NCI-H1436 treated with DMSO at 0.1 percent for 48 hours (cell line): ENCODE measurements at places on chromosomes 2 and 18.

DNA sequence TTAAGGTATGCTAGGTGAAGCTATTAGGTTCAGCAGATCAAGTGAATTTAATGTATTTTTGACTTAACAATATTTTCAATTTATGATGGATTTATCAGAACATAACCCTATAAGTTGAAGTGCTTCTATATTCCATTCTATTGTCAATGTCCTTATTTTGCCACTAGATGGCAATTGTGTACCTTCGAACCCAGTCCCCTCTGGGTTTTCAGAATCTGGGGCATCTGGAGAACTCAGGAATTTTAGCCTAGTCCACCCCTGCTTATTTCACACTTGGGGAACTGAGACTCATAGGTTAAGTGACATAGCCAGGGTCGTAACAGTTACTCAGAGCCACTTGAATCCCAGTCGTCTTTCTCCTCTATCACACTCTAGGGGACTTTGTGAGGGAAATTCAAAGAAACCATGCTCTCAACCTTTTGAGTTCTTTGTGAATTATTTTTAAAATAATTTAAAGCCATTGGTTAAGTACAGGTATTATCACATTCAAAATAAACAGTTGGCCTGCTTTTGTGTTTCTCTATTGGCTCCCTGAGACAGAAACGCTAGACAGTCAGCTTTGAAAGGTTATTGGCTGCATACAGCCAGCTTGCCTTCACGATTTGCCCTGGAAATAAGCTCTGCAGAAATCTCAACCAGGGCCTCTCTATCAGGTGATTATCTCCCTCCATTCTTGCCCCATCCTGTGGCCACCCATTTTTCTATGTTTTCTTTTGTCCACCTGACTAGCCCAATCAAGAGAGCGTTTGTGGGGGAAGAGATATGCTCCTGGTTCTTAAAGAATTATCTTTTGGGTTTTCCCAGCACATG, 145.0 kb downstream of the TTC27 start:
- no peak for DNase-seq

DNA sequence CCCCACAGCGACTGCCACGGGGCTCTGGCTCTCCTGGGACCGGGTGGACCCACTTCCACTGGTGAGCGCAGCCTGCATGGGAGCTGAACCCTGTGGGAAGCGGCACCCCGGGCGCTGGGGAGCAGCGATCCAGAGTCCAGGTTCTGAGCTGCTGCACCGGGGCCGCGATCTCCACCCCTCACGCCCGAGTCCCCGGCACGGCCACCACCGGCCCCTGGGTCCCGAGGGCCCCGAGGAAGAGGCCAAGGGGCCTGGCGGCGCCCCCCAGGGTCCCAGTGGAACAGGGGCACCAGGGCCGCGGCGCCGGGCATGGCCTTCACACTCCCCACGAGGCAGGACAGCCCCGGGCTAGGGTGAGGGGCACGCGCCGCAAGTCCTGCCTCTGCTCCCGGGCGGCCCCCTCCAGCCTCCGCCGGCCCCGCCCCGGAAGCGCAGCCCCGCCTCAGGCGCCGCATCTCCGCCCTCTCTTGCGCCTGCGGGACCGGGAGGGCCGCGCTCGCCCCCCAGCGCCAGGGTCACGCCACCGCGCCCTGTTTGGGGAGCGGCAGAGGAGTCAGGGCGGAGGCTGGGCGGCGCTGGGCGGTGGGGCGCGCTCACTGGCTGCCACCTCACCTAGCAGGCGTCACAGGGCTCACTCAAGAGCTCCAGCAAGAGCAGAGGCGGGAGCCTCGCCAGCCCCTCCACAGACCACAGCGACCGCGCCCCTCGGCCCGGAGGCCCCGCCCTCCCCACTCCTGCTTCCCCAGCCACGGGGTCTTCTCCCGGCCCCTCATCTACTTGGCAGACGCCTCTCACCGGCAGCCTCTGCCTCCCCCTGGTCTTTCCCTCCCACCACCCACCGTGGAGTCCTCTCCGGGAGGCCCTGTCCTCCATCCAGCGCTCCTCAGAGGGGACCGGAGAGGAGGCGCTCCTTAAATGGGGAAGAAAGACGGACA, 26.8 kb downstream of the THAP4 start:
- DNase-seq: peak; percentile 68

DNA sequence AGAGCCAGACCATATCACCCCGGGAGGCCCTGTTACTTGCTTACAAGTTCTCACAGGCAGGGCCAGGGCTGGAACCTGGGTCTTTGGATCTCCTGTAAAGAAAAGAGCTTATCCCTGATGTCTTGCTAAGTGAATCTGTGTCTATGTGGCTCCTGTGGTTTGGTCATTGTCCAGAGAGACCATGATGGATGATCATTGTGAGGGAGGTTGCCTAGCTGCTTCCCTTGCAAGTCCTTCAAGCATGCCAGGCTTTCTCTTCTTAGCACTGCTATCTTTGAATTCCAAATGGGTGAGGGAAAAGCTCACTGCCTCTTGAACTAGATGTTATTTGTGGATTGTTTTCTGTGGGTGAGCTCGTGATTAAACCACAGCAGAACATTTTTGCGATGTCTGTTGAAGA, 151.6 kb downstream of the FSHR start:
- no peak for DNase-seq

DNA sequence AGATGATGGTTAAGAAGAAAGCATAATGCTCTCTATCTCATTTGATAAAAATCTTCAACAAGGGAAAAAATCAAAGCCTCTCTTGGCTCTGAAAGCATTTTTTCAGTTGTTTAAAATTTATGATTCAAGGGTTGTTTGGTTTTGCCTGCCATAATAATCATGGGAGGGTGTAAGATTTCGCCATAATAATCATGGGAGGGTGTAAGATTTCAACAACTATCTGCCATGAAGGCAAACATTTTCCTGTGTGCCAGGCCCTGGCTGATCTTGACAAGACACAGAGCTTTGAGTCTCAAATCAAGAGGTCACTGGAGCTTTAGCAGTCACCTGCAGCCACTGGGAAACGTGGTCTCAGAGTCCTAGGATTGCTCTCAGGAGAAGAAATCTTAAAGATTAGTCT, 175.1 kb upstream of the PIEZO2 start:
- DNase-seq: no peak

DNA sequence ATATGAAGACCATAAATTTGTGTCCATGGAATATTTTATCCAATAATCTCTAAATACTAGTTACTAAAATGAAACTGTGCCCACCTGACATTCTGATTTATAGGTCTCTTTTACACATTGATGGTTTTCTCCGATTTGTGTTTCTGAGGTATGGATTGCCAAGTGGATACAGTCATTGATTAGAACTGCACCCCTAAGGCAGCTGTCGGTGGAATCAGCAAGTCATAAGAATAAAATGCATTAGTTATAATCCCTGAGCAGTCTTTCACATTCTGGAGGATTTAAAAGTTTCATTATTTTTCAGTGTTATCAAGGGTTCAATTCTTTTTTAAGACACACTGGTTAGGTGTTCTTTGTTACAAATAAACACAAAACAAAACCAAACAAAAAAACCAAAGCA, 6.0 kb downstream of the CAVIN2 start:
- DNase-seq: no peak

DNA sequence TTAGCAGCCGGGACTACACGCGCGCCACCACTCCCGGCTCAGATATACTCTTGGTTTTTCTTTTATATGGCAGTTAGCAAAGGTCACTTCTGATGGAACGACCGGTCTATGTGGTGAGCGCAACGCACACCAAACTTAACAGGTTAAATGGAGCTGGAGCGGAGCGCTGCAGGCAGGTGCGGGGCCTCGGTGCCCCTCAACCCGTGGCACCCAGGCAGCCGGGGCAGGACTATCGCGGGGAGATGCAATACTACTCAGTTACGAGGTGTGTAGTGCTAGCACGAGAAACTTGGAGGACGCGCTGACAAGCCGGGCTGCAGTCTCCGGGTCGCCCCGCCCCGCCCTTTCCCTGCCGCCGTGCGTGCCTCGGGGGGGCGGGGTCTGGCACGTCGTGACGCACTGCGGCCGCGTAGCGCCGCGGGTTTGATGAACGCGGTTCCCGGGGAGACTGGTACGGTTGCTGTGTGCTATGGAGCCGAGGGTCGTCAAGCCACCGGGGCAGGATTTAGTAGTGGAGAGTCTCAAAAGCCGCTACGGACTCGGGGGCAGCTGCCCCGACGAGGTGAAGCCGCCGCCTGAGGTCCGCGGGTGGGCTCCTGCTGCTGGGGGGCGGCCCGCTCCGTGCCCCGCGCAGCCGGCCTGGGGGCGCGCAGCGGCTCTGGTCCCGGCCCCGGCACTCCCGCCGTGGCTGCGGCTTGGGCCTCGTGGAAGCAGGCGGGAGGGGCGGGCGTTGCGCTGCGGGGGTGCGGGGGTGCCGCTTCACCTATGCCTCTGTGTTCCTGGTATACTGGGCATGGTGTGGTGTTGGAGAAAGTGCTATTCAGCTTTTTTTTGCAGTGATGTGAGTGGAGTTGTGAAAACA, at the start of gene CCDC138:
TSS of gene CCDC138 (plus strand) at position 418 of the 862 bp plus-strand sequence. CDS start at position 470, 52 bp downstream.
- DNase-seq: peak; percentile 41

DNA sequence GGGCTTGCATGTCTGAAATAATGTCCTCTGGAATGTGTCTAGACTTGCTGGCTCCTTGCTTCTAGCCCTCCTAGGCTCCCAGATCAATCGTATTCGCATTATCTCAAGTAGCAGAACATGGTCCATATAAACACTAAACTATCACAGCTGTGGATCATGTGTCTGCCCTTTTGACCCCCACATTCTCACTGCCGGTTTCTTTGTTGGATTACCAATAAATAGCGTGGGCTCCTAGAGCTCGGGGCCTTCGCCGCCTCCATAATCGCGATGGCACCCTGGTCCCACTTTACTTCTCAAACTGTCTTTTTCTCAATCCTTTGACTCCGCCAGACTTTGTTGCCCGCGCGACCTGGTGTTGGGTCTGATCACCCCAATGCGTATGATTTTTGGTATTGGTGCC, 6.3 kb upstream of the SCYGR8 start:
- DNase-seq: no peak

GRCh38 chr2:224428787-224429440, 27.0 kb upstream of the FAM124B start:
- no peak for DNase-seq

DNA sequence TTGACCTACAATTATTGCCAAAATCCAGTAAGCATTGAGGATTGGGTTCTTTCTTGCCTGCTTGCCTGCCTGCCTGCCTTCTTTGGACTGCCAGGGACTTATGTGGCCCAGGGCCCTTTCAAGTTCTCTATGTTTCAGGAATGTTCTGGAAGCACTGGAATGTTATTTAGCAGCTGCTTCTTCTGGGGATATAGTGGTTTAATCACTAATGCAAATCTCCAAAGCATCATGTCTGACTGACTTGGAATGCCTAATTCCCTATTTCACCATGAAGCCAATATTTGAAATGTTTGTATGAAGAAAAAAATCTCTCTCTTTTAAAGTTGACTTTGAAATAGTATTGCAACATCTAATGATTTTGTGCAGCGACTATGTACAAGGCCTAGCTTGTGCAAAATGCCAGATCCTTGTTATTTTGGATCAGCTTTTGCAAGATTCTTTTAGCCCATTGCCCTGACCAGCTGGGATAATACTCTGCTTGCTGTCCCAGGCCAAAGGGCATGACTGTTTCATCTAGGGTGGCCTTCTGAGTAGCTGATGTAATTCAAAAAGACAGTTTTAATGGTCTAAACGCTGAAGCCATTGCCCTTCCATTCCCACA, 204.6 kb downstream of the RND3 start:
- DNase-seq: no peak

DNA sequence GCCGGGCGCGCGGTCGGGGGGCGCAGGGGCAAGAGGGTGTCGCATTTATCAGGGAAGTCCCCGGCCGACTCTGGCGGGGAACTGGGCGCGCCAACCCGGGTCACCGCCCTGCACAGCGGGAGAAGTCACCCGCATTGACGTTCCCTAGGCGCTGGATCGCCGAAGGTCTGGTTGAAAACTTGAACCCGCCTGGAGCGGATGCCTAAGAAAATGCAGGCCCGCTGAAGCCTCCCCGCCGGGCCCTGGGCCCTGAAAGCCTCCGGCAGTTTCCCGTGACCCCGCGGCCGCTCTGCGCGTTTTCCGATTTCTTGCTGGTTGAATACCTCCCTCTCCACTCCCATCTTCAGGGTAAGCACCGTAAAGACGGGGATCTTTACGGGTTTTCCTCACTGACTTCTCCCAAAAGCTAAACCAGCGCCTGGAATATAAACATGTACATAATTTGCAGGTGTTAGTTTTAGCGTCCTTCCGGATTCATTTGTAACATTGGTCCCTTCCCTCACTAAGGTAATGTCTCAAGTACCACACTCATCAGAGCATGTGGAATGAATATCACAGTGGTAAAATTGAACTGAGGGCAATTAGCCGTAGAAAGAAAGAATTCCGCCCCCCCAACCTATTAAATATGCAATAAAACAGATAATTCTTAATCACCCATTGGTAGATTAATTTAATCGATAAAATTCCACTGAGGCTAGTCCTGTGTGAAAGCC, 675 bp upstream of the SPIRE1 start:
- DNase-seq: no peak

DNA sequence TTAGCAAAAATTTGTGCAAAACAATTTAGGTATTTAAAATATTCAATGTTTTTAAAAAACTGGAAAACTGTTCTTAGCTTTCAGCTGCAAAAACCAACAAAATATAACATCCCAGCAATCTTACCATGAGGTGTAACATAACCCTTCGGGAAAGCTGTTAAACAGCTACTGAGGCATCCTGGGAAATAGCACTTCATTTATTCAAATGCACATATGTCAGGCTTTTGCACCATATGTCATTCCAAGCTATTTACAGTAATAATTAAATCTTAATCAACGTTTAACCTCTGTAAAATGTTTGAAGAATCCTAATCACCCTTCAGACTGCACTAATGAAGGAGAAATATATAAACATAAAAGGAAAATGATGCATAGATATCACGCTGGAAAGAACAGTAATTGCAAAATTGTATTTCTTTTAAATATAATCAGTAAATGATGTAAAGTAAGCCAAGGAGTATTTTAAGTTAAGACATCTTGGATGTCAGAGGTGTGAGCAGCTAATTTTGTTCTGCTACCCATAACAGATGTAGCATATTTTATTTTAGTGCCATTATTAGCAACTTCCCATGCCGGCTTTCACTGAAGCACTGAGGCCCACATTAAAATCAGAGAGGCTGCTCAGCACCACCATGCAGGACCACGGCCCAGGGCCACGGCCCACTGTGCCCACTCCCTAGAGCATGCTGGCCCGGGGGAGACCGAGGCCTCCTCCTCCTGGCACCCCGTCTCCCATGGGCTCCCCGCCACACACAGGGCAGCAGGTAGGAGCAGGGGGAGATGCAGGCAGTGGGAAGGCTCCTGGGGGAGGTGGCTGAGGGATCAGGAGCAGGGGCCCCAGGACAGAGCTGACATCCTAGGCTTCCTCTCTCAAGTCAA, 30.9 kb downstream of the EMX1 start:
- no peak for DNase-seq

- DNase-seq: no peak
Measured at GRCh38 chr2:137888845-137889244, 75.4 kb upstream of the HNMT start.

GRCh38 chr2:15941871-15942710, 1.7 kb downstream of the MYCN start:
- no peak for DNase-seq

DNA sequence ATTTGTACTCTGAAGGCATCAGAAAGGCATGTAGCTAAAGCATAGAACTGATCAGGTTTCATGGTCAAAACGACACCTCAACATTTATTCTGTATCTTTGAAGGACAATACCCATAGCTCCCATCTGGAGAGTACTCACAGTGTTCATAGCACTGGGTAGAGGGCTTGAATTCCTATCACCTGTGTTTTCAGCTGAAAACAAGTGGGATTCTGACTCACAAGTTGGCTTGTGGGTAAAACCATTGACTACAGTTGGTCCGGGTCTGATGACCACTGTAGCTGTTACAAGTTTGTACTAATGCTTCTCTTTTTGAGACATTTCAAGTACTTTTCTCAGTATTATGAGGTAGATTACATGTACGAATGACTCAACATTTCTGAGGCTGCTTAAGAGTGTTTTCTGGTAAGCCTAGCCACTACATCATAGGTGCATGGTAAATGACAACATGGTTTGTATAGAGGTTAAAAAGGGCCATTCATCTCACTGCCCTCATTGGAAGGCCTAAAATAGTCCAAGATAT, 68.6 kb upstream of the PELI1 start:
- DNase-seq: no peak
